ENCODE measurements at places on chromosomes 1 and 21. TPM values are rescaled to one million over a fixed set of nuclear protein-coding genes. Genes with fewer than 3 reads are reported as not detected.
A peak's percentile ranks its signal among the peaks of the same experiment; 100 is the strongest.

GRCh38 chr1:18886003-18886335 lies 16.4 kb downstream of the ALDH4A1 start:
- DNase-seq, result peak; percentile 82

Gene NUDC
- total RNA-seq, result 47.8 TPM

Gene WNT9A
- 0.89 TPM for total RNA-seq

Gene CAMK1G
- total RNA-seq, result not detected

Gene SAMD11
- 20.1 TPM for total RNA-seq

- DNase-seq, result peak; percentile 87
Observed at GRCh38 chr1:53572065-53572814, 113.0 kb downstream of the DMRTB1 start.

- no peak for DNase-seq
Observed at GRCh38 chr1:239125027-239125426, 261.3 kb upstream of the CHRM3 start.

GRCh38 chr1:110890474-110891196 lies 17.7 kb downstream of the CD53 start:
- no peak for DNase-seq

GRCh38 chr1:9823693-9823942 lies 147 bp downstream of the CLSTN1 start:
- no peak for DNase-seq

DNA sequence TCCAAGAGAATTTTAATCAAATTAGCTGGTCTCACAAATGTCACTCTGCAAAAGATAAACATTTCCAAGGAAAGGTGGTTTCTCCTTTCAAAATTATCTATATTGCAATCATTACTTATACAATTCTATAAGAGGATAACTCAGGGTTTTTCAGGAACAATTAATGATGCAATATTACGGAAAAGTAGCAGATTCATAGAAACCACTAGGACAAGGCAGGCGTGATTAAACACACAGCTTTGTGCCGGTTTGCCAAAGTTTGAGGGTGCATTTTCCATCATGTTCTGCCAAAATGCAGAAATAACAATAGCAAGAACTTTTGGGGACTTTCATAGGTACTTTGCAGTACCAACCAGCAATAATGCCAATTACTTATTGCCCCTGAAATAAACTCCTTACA lies 605 bp downstream of the TNFRSF9 start:
- DNase-seq, result no peak

DNA sequence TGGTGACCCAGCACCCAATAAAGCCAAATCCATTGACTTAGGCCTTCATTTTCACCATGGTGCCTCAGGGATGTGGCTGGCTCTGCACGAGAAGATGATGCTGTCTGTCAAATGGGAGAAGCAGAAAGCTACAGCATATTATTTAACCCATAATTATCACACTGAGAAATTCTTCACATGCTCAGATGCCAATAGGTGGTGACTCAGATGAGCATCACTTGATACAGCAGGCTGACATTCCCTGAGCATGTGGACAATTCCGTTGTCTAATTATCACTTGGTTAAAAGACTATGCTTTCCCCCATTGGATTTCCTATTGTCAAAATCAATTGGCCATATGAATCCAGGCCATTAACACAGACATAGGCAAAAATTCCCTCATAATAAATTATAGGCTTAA lies 44.0 kb upstream of the HSD3B1 start:
- no peak for DNase-seq

DNA sequence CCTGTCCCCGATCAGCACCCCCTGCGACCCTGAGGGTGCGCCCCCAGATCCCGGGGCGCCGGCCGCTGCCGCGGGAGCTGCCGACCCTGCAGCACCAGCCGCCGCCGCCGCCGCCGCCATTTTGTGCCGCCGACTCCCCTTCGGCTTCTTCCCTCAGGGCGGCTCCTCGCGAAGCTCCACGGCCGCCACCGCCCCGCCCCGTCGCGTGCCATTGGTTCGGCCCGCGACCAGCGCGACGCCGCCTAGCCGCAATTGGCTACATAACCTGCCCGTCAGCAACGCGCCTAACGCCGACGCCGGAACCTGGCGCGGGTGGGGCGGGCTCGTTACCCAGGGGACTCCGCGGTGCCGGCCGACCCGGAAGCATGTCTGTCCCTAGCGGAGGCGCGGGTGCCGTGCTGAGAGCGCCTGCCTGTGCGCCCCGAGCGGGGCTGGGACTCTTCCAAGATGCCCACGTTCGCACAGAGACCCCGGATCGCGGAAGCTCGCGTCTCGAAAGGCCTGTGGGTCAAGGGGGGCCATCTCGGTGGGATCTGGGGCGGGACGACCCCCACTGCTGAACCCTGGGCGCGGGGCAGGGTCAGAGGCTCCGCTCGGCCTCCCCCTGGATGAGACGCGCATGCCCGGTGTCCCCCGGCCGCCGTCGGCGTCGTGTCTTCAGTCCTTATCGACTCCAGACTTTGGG lies at the start of gene CCNL2:
CCNL2 (minus strand) TSS at position 149 of the 685 bp plus-strand sequence; CDS start at position 120, 29 bp downstream.
- DNase-seq, result peak; percentile 88

- peak; percentile 25 for DNase-seq
Observed at GRCh38 chr1:24149866-24150233, 6.9 kb upstream of the IL22RA1 start.

Gene STK40
- total RNA-seq, result 34.5 TPM

- no peak for DNase-seq
Observed at GRCh38 chr1:241822846-241823245, 25.2 kb upstream of the EXO1 start.

DNA sequence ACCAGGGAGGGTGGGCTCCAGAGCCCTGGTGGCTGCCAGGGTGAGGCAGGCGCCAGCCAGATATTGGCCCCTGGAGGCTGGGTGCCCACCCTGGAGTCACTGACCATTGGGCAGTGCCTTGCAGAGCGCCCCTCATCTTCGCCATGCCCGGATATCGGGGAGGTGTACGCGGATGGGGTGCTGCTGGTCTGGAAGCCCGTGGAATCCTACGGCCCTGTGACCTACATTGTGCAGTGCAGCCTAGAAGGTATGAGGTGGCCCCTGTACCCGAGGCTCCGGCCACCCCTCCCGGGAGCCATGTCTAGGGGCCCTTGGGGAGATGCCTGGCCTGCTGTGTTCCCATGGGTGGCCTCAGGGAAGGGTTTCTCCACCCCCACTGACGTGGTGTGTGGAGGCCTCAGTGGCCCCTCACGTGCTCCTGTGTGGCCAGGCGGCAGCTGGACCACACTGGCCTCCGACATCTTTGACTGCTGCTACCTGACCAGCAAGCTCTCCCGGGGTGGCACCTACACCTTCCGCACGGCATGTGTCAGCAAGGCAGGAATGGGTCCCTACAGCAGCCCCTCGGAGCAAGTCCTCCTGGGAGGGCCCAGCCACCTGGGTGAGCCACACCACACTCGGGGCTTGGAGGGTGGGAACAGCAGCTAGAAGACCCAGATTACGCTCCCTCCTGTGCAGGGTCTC lies 30.9 kb downstream of the TRIM11 start:
- DNase-seq, result no peak

DNA sequence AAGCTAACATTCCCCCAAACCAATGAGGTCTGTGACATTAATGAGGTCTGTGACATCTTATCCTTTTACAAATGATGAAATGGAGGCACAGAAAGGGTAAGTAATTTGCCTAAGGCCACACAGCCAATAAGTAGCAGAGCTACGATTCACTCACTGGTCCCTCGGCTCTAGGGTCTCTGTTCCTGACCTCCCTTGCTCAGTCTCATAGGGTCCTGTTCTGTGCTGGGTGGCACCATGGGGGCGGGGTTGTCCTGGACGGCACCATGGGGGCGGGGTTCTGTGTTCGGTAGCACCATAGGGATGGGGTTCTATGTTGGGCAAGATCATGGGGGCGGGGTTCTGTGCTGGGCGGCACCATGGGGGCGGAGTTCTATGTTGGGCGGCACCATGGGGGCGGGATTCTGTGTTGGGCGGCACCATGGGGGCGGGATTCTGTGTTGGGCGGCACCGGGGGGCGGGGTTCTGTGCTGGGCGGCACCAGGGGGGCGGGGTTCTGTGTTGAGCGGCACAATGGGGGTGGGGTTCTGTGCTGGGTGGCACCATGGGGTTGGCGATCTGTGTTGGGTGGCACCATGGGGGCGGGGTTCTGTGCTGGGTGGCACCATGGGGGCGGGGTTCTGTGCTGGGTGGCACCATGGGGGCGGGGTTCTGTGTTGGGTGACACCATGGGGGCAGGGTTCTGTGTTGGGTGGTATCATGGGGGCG lies 55.6 kb downstream of the CLSTN1 start:
- no peak for DNase-seq

GRCh38 chr1:159170639-159171038 lies 776 bp upstream of the CADM3 start:
- DNase-seq, result no peak

- DNase-seq, result no peak
Observed at GRCh38 chr21:14559102-14559501, 13.0 kb upstream of the SAMSN1 start.

DNA sequence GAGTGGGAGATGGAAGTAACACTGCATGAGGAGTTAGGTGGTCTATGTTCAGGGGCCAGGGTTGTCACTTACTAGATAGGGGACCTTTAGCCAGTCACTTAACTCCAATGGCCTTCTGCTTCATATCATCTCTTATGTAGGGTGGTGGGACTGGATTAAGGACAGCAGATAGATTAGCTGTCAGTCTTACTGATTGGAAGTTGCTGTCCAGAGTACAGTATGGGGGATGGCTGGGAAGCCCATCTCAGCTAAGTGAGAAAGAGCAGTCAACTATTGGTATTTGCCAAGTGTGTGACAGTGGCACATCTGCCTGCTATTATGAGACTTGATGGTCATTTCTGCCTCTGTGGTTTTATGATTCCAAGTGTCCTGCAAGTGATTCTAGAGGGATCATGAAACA lies 130.9 kb downstream of the FGGY start:
- no peak for DNase-seq

DNA sequence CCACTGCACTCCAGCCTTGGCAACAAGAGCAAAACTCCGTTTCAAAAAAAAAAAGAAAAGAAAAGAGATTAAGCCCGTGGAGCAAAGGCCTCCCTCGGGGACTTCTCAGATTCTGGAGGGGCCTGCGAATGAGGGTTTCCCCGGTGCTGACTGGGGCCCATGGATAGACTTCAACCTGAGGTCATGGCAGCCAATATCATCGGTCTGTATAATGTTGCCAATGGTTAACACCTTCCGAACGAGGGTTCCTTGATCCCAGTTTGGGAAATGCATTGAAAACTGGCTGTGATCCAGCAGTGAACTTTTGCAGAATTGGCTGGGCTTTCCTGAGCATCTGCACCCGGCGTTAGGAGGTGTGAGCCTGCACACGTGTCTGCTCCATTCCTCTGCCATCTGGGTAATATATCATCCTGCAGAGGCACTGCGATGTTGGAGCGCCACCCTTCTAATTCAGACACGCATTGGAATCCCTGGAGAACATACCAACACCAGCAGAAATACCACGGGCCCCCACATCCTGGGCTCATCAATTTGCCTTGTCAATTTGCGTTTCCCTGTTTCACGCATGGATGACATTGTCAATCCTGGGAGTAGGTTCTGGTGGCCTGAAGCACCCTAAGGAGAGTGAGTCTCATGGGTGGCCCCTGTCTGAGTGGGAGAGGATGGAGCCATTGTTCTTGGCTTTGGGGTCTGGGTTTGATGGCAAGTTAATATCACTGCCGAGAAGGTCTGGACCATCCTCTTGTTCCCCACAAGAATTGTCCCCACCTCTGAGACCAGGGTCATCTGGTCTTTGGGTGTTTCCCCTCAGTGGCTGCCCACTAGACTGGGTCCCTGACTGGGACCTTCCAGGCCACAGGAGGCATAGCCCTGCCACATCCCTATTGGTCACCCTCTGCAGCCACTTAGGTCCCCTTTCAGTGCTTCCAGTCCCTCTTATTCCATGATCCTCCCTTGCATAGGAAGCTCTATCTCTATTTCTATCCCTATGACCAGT lies 441.0 kb downstream of the PTPRU start:
- DNase-seq, result no peak

Gene SERBP1
- total RNA-seq, result 150 TPM

Gene CCDC181
- 3.8 TPM for total RNA-seq

- DNase-seq, result peak; percentile 53
Observed at GRCh38 chr1:63883494-63884235, 109.8 kb downstream of the ROR1 start.

DNA sequence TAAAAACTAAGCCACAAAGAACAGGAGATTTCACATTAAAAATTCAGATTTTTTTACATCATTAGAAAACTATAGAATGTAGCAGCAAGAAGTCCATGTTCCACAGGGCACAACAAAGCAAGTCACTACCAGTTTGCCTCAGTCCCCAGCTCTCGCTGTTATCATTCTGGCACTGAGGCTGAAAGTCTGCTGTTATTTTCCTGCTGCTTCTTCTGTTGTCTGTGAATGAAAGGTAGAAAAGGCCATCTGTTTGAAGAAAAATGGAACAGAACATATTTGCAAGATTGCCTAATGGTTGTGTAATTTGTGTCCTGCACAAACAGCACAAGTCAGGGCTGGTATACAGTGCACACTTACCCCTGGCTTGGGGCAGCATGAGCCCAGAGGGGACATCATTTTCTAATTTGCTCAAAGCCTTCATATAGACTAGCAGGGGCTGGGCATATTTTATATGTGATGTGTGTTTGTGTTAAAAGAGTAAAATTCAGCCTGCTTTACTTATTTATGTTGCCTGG lies 105.6 kb upstream of the COG2 start:
- no peak for DNase-seq

GRCh38 chr1:117795190-117795589 lies 134.2 kb downstream of the GDAP2 start:
- DNase-seq, result peak; percentile 29

- DNase-seq, result no peak
Observed at GRCh38 chr1:56819387-56819899, at the start of gene FYB2. FYB2 (minus strand) TSS chr1:56819404; CDS start chr1:56819290, 114 bp downstream.

All from renal cortical epithelial cell (primary cell).